Germinal center (tissue), 1 donor: ENCODE measurements at places on chromosomes 3 and 15.

DNA sequence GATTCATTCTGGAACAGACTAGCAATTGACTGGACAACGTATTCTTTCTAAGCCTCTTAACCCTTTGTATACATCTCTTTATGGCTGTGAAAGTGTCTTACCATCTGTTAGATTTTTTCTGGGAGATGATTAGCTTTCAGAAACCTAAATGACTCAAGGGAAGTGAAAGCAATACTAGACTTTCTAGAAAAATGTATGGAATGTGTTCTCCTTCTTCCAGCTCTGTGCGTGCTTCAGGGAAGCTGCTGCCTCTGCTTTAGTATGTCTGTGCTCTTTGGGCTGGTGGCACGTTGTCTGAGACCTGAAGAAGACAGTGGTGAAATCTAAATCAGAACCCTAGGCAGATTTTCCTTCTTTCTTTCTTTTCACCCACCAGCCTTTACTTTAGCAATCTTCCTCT is 89.5 kb downstream of the ITPR1 start:
- DNase-seq, result no peak

- no peak for DNase-seq
Measured at GRCh38 chr3:136690599-136690998, 61.6 kb downstream of the STAG1 start.

GRCh38 chr3:195075199-195075940 is 195.6 kb downstream of the XXYLT1 start:
- DNase-seq, result no peak

GRCh38 chr15:31397851-31398661 is 71.4 kb downstream of the KLF13 start:
- no peak for DNase-seq

- no peak for DNase-seq
Measured at GRCh38 chr3:134362221-134362620, 12.0 kb downstream of the AMOTL2 start.

DNA sequence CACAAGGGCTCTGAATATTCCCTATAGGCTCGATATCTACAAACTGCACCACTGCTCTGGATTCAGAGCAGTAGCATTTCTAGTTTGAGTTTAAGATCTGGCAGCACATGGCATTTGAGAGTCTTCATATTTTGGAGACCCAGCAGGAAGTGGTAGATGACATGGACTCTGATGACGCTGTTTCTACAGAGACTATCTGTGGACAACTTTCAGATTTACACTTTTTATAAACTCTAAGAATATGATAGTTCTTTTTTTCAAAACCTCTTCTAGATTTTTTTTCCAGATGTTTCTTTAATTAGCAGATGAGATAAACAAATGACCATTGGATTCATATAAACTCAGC is 35.8 kb downstream of the ARMC8 start:
- no peak for DNase-seq

- DNase-seq, result no peak
Measured at GRCh38 chr3:2356298-2356950, 257.8 kb downstream of the CNTN4 start.

DNA sequence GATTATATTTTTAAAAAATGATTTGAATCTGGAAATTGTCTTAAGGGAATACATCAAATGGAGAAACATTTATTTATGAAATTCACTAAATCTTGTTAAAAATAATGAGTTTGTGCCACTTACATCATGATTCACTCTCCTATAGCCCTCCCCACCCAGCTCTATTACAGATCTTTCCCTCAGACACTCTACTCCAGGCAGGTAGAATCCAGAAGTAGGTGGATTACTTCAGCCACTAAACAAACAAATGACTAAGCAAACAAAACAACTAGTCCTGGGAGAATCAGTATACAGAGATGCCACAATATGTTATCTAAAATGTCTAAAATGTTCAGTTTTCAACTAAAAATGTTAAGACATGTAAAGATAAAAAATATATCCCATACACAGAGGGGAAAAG is 608.1 kb upstream of the UBE2E2 start:
- no peak for DNase-seq

DNA sequence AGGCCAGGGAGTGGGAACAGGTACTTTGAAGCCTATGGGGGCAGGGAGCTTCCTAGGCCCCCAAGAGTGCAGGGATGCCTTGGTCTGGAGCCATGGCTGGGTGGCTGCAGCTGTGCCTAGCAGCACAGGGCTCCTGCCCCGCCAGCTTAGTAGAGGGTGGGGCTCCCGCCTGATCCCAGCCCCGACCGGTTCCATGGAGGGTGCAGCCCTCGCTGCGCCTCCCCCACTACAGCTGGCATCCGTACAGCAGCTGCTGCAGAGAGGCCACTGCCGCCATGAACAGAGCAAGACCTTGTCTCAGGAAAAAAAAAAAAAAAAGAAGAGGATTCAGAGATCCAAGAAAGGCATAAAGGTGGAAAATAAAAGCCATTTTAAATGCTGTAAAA is 277.2 kb downstream of the UBE2E2 start:
- DNase-seq, result no peak
